ENCODE measurements at places on chromosomes 11 and 22. TPM values are rescaled to one million over a fixed set of nuclear protein-coding genes. Genes with fewer than 3 reads are reported as not detected.
A peak's percentile ranks its signal among the peaks of the same experiment; 100 is the strongest.

DNA sequence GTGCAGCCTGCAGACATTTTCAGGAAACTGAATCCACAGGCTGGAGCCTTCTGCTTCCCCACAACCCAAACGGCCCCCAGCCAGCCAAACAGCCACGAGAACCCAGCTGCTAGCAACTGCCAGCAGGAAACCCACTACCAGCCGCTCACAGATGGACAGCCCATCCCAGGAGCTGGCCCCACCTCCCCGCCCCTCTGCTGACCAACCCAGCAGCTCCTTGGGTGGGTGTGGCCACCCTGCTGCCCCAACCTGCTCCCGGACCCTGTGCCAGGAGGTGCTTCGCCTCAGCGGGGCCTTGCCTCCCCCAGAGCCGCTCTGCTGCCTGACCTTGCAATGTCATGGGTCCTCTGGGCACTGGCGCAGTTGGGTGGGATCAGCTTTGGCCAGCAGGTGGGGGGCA is 8.2 kb upstream of the CCDC188 start:
- no peak for DNase-seq

- DNase-seq: no peak
Observed at GRCh38 chr22:33883961-33884808, 36.1 kb downstream of the LARGE1 start.

- DNase-seq: no peak
Observed at GRCh38 chr11:41799754-41800153, 340.3 kb upstream of the LRRC4C start.

The RIMBP3B gene
- total RNA-seq: 0.08 TPM

DNA sequence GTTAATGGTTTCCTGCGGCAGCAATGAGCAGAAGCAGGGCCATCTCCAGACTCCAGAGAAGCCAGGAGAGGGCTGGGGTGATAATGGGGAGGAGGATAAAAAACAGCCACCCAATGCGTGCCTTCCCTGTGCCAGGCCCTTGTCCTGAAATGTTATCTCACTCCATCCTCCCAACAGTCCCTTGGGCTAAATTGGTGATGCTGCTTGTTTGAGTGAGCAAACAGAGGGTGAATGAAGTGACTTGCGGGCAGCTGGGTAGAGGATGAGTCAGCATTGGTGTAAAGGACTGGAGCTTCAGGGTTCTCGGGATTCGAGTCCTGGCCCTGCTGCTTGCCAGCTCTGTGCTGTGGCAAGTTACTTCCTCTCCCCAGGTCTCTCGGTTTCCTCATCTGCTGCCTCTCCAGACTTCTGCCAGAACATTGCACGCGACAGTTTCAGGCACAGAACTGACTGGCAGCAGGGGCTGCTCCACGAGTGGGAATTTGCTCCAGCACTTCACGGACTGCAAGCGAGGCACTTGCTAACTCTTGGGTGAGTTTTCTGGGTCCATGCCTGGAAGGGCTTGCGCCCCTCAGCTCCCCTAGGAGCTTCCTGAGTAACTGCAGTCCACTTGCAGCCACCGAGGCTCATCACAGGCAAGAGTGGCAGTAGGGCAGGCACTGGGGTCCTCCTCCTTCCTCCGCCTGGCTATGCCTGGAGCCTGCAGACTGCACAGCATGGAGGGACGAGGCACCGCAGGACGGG is at the start of gene P2RY6:
Gene P2RY6, plus strand, starts transcription at position 403 of the 744 bp plus-strand sequence. CDS start 24,181 bp downstream, outside the sequence.
- DNase-seq: peak; percentile 68

- no peak for DNase-seq
Observed at GRCh38 chr22:27399161-27399560, 402.4 kb downstream of the MN1 start.

DNA sequence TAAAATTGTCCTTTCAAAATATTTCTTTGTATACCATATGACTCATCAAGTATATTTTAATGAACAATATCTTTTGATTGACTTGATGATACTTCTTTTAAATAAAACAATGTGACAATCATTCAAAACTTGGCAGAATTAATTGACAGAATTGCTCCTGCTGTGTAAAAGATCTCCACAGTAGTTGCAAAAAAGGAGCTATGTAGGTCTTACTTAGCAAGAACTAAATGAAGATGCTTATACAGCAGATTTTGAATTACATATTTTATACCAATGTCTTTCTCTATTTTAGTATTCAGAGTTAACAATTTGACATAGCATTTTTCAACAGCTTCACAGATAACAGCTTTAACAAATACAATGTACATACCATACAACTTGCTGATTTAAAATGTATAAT is 144.9 kb downstream of the DYNC2H1 start:
- DNase-seq: no peak

The ENTHD1 gene
- not detected for total RNA-seq

DNA sequence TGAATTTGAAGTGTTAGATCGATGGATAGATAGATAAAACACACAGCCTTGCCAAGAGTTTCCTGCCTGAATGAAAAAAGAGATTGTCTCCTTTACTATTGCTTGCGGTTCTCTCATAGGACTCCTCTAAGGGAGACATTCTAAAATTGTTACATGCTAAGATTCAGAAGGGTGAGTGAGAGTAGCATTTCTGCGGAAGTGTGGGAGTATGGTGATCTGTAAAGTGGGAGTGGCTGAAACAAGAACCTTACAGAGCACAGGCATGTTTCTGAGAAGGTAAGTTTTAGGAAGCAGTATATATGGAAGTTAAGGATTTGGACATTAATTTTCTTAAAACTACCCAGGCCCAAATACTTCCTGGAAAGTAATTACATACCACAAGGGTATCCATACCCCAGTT is 139.6 kb downstream of the TRIM44 start:
- DNase-seq: no peak

The DEFB131B gene
- not detected for total RNA-seq

The ARFGAP3 gene
- total RNA-seq: 32.5 TPM

DNA sequence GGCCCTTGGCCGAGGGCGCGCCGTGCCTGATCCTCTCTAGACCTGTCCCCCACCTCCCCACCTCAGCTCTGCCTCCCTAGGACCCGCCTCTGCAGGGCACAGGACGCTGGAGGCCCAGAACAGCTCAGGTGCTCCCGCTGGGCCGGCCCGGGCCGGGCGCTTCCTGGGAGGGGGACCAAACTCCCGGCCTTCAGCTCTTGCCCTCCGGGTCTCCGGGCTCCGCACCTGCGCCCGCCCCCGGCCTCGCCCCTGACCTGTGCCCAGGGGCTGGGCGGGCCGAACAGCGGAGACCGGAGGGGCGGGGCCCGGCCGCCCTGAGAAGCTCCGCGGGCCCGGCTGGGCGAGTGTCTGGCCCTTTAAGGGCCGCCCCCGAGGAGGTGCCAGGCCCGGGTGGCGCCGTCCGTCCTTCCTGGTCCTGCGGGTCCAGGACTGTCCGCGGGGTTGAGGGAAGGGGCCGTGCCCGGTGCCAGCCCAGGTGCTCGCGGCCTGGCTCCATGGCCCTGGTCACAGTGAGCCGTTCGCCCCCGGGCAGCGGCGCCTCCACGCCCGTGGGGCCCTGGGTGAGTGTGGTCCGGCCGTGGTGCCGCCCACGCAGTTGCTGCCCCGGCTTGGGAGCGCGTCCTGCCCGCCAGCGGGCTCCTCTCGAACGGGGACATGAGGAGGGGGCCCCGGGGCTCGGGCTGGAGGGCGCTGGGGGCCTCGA is at the start of gene SSH3:
Gene SSH3, plus strand, starts transcription at position 399 of the 703 bp plus-strand sequence. Its CDS starts 96 bp downstream, at position 495.
- peak; percentile 94 for DNase-seq

DNA sequence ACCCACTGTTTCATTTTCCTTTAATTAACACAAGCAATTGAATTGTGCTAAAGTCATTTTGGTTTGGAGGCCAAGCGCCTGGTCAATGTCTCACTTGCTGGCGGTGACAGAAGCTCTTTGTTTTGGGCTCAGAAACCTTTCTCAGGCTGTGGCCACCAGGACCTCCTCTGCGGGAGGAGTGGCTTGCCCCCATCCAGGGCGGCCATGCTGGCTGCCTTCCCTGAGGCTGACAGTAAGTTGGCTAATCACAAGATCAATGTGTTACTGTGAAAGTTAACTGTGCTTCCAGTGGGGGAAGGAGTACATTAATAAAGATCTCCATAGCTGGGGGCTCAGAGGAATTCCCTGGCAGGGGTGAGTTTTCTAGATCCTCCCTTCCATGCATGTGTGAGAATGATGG is 1074.5 kb downstream of the NTM start:
- no peak for DNase-seq

GRCh38 chr11:75603791-75604736 is 42.0 kb downstream of the SERPINH1 start:
- no peak for DNase-seq

DNA sequence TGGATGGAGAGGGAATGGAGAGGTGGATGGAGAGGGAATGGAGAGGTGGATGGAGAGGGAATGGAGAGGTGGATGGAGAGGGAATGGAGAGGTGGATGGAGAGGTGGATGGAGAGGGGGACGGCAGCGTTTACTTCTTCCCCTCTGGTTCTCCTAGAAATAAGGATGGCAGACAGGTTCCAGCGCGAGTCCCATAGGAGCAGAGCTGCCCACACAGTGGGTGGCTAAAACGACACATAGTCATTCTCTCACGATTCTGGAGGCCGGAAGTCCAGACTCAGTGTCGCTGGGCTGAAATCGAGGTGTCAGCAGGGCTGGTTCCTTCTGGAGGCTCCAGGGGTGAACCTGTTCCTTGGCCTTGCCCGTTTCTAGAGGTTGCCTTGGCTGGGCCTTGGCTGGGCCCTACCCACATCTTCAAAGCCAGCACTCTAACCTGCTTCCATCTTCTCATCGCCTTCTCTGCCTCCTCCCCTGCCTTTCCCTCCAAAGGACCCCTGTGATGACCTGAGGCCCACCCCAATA is 12.7 kb upstream of the CTSD start:
- no peak for DNase-seq

DNA sequence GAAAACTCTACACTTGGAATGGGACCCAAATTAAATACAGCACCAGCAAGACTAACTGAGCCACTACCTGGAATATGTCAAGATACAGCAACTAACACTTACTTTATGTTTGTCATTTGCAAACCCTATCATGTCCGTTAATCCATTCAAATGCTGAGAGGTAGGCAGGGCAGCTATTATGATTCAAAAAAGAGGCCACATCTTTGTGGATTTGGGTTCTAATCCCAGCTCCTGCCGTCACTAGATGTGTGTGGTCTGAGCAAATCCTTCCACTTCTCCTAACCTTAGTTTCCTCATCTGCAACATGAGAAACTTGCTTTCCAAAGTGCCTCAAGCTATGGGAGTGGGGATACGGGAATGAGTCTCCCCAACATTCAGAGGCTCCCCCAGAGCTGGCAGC is 24.2 kb downstream of the FLI1 start:
- DNase-seq: no peak

GRCh38 chr11:71060391-71060791 is 192.0 kb downstream of the SHANK2 start:
- DNase-seq: no peak

The C22orf42 gene
- not detected for total RNA-seq

The HEPHL1 gene
- total RNA-seq: not detected

- no peak for DNase-seq
Observed at GRCh38 chr11:133669371-133670053, 137.2 kb upstream of the OPCML start.

DNA sequence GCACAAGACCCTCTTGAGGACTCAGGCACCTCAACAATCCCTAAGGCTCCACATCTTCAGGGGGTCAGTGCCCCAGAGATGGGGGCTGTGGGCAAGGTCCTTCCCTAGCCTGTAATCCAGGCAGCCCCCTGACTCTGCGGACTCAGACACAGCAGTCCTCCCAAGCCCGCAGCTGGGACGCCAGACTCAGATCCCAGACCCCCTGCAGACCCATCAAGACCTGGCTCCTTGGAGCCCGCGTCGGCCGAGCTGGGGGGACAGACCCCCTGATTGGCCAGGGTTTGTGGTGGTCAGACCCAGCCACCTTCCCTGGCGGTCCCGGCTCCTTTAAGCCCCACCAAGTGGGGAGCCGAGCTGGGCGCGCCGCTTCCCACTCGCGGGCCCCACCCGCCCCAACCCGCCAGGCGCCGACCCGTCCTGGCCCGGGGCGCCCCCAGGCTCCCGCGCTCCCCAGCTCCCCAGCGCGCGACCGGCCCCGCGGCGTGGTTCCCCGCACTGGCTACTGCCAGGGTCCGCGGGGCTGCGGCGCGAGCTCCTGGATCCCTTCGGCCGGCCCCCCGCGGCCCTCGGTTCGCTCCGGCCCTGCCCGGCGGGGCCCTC is 458 bp downstream of the OSBPL5 start:
- DNase-seq: peak; percentile 77

DNA sequence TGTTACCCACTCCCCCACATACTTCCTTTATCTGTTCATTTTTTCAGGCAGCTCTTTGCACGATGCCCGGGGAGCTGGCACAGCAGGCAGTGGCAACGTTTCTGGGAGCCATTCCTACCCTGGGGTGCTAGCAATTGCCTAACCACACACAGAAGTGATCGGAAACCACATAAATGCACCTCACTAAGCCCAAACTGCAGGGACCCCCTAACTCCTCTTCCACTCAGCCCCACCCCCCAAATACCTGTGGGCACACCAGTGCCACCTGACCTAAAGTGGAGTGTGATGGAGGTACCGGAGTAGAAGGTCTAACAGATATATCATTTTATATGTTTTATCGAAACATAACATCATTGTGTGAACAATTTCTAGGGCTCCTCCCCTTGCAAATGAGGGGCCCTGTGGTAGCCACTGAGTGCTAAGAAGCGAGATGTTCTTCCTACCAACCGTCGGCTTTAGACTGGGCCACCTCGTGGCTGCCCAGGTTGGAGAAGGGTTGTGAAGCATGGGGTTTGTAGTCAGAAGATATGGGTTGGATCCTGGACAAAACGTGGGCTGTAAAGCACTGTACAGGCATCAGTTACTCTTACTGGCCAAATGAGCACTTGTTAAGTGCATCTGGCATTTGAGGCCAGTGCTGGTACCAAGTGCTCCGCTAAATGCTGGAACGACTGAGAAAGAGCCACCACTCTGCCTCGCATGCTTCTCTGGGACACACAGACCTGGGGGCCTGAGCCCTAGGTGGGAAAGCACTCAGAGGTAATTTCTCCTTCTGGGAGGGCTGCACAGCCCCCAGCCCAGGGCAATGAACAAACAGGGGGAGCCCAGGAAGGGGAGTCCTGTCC is 2.8 kb downstream of the MRGPRD start:
- peak; percentile 51 for DNase-seq

- no peak for DNase-seq
Observed at GRCh38 chr11:119021631-119022030, 3.1 kb downstream of the TRAPPC4 start.

- no peak for DNase-seq
Observed at GRCh38 chr22:44039566-44040171, 15.6 kb downstream of the PARVB start.

The CALCA gene
- total RNA-seq: 0.51 TPM

All from cardiac septum (tissue), 1 donor.